ENCODE measurements at places on chromosomes 6 and 20.
A peak's percentile ranks its signal among the peaks of the same experiment; 100 is the strongest.

DNA sequence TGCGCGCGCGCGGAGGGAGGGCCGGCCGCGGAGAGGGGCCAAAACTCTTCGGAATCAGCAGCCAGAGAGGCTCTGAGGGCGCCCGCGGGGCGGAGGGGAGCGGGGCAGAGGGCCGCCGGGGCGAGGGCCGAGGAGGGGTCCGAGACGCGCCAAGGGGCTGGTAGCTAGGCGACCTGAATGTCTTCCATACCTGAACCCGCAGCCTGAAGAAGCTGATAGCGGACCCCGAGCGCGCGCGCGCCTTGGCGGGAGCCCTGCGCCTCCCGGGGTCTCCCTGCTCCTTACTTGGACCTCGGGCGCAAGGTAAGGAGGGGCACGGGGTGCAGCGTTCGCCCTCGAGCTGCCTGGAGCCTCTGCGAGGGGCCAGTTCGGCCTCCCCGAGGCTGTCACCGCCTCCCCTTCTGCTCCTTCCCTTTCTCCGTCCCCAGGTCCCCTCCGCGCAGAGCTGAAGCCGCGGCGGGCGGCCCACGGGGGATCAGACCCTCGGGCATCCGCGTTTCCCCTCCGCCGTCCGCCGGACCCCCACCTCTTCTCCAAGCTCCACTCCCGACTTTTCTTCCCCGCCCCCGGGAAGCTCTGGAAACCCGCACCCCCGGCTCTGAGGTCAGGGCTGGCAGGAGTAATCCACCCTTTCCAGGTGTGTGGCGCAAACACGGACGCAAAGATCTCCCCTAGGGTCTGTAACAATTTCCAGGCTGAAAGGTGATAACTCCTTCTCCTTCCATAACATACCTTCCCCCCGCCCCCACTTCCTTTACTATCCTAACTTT, 13.1 kb upstream of the DEK start:
- DNase-seq = no peak

DNA sequence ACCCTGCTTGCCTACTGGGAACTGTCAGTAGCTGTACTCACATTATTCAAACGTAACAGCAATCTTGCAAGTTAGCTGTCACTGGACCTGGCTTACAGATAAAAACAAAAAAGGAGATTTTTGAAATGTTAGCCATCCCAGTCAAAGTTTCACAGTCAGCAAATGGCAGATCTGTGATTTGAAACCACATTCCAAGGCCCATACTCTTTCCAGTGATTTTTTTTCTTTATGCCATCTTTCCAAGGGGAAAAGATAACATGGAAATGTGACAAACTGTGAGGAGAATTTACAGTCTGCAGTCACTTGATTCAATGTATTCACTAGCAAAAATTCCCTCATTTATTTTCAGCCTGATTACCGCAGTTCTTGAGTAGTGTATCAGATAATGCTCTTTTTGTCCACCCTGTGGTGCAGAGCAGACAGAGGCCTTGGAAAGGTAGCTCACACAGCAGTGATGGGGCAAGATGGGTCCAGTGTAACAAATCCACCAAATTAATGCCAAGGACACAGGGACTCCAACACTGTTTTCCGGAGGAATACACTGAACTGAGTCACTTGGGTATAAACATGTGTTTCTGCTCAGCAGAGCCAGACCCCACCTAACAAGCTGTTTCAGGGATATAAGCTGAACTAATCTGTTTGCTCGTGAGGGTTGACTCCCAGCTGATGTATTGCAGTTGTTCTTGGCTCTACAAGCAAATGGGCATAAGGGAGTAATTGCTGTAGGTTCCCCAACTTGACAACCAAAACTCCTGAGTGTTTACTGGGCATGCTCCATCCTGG, 49.9 kb upstream of the ADGRF1 start:
- no peak for DNase-seq

DNA sequence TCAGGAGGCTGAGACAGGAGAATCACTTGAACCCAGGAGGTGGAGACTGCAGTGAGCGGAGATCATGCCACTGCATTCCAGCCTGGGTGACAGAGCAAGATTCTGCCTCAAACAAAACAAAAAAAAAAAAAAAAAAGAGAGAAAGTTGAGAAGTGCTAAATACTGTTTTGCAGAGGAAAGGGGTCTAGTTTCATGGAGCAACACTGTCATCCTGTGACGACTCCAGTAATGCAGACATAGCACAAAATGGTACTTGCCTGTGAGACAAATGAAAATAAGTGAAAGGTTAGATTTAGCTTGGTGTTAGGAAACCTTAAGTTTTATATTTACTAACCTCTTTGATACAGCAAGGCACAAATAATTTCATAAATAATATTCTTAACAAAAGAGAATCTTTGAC, 29.7 kb downstream of the CEP162 start:
- DNase-seq = no peak

GRCh38 chr6:235763-236360, 56.4 kb upstream of the DUSP22 start:
- DNase-seq = peak; percentile 36

DNA sequence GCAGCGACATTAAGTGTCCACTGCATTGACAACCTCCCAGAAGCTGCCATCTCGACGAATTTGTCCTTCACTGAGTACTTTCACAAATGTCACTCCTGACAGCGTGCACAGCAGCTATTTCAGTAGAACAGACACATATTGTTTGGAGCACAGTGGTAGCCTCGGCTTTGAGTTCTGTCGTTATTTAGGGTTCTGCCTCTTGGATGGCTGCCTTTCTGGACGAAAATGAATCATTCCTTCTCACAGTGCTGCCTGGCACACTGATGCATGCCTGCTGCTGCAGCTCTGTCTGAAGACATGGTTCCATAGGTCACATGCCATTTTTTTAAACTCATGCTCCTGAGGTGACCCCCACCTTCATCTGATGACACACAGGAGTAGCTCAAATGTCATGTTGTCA, 477.0 kb downstream of the C6orf118 start:
- no peak for DNase-seq

DNA sequence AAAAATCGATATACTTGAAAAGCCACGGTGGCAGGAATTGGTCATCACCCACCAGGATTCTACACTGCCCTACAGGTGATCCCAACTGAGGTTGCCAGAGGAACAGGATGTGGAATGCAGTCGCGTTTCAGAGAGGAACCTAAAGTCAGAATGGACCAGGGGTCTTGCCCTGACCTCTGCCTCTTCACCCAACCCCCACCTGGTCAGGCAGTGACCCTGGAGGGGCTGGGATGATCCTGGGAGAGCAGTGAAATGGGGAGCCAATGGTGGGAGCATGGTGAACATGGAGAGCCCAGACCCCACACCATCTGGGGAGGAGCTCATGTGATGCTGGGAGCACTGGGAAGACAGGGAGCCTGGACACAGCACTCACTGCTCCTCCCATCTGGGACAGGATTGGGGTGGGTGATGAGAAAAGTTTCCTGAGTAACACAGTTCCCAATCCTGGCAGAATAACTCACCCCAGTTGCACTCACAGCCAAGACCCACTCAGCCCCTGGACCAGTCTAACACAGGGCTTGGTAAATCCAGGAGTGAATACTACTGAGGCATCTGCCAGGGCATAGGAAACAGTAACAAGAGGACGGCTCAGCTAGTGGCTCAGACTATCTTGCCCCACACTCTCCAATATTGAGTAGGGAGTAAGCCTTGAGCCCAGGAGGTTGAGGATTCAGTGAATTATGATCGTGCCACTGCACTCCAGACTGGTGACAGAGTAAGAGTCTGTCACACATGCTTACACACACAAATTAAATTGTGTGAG, 1.7 kb upstream of the ULBP2 start:
- no peak for DNase-seq

- no peak for DNase-seq
Observed at GRCh38 chr20:24955045-24955444, 6.0 kb downstream of the CST7 start.

DNA sequence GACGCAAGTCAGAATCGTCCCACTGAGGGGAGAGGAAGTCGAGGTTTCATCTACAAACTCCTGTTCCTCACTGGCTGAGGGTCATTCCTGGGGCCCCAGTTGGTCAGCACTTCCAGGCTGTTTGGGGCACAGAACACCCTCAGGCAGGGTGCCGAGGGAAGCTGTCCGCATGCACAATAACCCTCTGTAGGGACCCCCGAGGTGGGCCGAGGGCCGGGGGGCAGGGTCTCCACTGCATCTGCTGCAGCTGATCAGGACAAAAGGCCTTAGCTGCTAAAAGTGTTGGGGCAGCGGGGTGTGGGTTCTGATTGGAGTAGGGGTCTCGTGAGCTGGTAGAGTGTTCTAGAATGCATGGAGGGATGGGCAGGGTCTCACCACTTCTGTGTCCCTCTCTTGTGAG, 125.1 kb downstream of the TOX2 start:
- DNase-seq = no peak

DNA sequence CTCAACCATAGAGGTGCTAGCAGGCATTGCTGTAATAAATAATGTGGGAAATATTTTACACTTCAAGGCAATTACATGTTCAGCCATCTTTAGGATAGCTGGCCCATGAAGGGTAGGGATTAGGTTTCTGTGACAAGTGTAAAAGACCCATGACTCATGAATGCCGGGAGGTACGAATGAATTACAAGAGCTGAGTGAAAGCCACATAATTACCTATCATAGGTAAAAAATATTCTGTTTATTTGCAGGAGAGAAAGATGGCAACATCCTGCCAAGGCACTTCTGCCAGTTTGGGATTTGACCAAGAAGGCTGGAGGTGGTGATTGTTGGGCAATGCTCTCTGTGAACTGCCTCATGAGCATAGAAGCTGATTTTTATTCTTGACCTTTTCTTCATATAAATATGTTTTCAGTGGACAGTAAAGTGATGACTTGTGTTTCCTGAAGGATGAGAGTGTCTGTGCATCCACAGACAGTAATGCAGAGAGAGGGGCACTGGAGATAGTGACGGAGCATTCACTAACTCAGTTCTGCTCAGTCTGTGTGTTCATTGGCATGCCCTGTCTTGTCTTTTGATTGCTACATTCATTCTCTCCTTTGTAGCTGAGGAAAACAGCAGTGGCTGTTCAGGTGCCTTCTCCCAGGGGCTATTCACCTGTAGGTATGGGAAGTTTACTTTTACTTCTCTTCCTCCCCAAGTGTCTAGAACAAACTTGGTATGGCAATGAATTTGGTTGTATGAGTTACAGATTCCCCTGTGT, 481.1 kb downstream of the TFAP2B start:
- DNase-seq = no peak

DNA sequence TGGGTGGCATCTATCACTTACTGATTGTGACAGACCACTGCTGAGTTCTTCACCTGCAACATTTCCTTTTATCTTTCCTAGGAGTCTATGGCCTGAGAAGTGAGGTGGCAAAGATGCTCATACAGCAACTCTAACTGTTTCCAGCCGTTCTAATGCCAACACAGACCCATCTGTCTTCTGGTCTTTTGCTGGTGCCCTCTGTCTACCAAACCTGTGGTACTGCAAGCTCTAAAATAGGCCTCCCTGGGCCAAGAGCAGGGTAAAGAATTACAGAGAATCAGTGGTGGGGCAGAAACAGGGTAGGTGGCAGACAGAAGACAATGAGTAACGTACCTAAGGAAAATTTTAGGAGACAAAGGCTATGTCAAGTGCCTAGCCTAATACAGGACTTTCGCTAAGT, 611.0 kb upstream of the FLRT3 start:
- DNase-seq = no peak

GRCh38 chr20:1946762-1947534, 46.9 kb downstream of the PDYN start:
- no peak for DNase-seq

DNA sequence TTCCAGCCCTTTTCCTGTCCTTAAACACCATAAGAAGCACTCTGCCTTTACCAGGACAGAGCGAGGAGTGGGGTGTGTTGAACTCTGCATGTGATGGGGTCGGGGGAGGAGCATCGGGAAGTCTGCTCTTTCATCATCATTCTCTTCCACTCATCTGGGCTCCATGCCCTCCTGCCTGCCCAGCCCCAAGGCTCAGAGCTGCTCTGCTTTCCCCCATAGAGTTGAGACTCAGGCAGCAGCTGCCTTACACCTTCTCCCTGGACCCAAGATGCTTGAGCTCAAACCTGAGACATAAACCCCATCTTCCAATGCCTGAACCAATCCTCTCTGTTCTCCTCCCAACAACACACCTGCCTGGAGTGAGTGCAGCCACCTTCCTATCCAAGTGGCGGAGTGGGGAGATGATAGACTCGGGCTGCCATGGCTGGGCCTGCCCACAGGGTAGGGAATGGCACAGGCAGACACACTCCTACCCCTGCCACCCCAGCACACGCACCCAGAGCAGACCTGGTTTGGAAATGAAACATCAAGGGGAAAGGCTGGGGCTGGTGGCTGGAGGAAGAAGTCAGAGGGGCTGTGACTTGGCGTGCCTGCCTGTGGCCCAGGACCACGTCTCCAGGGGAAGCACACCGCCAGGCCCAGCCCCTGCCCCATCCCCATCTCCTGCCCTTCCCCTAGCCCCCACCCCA, 28.4 kb downstream of the TFEB start:
- no peak for DNase-seq

DNA sequence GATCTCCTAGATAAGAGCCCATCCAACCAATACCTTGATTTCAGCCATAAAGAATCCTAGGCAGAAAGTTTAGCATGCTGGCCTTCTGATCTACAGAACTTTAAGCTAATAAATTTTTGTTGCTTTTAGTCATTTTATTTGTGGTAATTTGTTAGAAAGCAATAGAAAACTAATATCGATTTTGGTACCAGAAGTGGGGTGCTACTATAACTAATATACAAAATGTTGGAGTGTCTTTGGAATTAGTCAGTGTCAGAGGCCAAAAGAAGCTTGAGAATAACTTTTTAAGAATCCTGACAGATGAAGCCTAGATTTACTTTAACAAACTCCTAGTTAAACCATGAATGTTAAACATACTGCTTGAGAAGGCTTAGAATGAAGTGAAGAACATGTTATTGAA, 83.6 kb upstream of the HSF2 start:
- no peak for DNase-seq

DNA sequence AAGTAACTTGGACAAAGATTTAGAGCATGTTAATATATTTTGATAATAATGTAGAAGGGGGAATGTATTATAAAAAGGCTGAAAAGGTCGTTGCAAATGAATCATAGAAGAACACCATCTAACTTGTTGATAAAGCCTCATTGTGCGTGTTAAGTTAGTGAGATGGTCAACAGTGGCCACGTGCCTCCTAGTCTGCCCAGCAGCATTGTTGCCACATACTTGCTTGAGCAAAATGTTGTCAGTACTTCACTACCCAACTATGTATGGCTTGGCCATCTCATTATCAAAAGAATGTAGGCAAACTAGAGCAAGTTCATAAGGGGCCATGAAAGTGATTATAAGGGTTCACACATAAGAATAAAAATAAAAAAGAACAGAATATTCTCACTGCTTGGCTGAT, 84.6 kb downstream of the PHACTR1 start:
- no peak for DNase-seq

DNA sequence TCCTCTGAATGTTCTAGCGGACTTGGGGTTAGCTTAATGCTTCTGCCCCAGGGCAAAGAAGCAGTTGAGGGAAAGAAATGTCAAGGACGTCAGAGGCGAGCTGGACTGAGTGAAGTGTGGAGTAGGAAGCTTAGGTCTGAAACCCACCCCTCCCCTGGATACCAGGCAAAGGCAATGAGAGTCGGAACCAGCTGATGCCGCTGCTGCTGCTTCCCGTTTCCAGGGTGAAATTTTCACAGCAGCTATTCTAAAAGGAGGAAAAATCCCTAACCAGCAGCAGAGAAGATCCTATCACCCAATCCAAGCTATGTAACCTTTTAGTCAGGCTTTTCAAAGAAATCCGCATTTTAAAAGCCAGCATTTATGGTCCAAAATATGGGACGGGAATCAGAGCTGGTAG, 564.3 kb downstream of the LMBRD1 start:
- DNase-seq = no peak

GRCh38 chr20:458776-459175, 3.6 kb downstream of the TBC1D20 start:
- no peak for DNase-seq

Measured in stimulated activated CD4-positive, alpha-beta T cell treated with anti-CD3 and anti-CD28 coated beads, Interleukin-1b, Interleukin-23, amount 100 ng/mL, for 1 hour (primary cell).